Activated CD8-positive, alpha-beta memory T cell treated with anti-CD3 and anti-CD28 coated beads for 1 hour (primary cell): ENCODE measurements at places on chromosomes 3 and 15.

GRCh38 chr3:137866001-137866400, 101.9 kb downstream of the SOX14 start:
- DNase-seq, result no peak

DNA sequence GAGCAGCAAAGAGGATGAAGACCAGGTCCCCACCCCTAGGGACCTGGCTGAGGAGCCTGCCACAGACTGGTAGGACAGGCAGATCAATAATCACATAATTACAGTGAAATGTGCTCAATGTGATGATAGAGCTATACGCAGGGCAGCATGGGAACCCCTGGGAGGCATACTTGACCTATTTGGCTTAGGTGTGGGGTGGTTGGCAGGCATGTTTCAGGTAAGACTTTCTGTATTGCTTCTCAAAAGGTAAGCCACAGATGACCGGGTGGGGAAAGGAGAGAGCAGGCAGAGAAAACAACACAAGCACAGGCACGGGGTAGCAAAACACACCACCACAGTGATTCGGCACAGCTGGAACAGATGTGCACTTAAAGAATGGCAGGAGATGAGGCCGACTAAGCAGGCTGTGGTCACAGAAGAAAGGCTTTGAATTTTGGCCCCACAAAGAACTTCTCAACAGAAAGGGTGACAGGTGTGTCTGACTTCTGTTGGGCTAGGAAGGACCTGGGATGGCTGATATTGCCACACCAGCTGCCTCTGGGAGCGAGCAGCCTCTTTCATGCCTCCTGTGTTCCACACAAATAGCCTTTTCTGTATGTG, 64.1 kb downstream of the ABCC5 start:
- DNase-seq, result no peak

GRCh38 chr3:112531358-112531781, 30.4 kb downstream of the ATG3 start:
- DNase-seq, result no peak

GRCh38 chr3:172236771-172237742, 197.7 kb downstream of the FNDC3B start:
- DNase-seq, result no peak

GRCh38 chr3:64056606-64057180, 33.4 kb upstream of the PSMD6 start:
- no peak for DNase-seq

DNA sequence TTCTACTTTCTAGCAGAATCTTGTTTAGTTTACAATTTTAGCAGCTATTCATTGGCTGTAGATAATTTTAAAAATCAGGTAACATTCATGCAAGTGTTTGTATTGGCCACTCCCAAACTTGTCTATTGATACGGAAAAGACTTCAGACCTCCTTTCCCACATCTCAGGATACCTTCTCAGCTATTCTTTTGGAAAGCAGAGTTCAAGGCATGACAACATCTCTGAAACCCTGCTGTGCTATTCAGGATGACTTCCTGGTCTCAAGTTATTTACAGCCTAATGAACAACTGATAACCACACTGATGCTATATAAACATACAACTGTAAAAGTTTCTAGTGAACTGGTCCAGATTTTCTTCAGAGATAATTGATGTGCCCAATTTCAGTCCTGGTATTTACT, 55.8 kb downstream of the DZIP3 start:
- no peak for DNase-seq

- DNase-seq, result no peak
These were observed 116.7 kb downstream of the DLG1 start for GRCh38 chr3:197181741-197182140.

DNA sequence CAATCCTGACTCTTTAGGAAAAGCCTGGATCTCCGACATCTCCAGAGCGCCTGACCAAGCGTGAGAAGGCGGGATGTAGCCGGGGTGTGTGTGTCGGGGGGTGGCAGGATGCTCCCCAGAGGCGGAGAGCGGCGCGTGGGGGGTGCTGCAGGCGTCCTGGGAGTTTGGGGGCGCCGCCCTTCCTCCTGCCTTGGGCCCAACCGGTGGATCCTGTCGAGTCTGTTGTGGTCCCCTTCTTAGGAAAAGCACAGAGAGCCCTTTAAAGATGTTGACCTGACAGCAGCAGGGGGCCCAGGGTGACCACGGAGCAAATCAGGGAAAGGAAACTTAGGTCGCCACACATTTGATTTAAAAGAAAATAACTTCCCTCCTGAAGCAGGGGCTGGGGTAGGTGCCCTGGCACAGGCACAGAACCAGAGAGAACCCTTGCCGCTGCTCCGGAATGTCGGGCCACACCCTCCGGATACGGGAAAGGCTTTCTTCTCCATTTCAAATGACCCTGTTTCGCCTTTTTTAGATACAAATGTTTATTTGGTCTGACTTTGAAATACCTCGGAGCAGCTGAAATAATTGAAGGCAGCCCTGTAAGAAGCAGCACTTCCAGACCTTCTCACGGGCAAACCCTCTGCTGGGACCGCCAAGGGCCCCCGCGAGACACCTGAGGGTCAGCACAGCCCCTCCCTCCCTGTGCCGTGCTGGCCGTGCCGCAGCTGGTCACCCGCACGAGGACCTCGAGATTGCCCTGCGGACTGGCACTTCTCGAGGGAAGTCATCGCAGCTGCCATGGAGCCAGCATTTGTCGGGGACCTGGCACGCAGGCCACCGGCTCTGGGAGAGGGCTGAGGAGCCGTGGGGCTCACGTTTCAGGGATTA, 102.9 kb upstream of the KLF13 start:
- DNase-seq, result no peak

- DNase-seq, result no peak
These were observed 604.0 kb downstream of the PYDC2 start for GRCh38 chr3:192064959-192065358.

DNA sequence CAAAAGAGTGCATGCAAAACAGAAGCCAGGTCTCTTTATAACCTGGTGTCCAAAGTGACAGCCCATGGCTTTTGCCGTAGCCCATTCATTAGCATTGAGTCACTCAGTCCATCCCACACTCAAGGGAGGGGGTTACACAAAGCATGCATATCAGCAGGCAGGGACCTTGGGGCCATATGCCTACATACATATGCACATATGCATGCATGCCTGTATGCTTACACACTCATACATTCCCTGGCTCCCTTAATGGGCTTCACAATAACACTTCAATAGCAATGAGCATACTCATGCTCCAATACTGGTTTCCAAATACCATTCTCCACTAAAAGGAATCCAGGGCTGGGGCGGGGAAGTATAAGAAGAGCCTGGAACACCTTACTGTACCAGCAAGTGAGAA, 22.0 kb downstream of the TRPM1 start:
- DNase-seq, result no peak

- no peak for DNase-seq
These were observed 33.3 kb downstream of the PLD1 start for GRCh38 chr3:171776839-171777583.

DNA sequence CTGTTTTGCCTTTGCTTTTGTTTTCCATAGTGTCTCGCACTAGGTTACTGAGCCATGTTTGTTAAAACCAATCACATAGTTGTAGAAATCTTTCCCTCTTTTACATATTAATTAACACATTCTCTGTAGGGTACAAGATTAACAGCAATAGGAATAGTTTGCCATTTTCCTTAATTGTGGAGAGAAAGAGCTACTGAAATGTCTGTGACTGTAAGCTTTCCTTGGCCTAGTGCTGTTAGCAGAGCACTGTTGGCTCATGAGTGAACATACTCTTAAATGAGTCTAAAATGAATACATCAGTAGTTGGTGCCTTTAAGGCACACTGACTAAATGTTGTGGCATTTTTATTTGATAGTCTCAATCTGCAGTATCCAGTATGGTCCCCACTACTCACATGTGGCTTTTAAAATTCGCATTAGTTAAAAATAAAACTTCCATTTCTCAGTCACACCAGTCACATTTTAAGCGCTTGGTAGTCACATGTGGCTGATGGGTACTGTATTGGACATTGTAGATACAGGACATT, 28.2 kb downstream of the CHD2 start:
- DNase-seq, result no peak

DNA sequence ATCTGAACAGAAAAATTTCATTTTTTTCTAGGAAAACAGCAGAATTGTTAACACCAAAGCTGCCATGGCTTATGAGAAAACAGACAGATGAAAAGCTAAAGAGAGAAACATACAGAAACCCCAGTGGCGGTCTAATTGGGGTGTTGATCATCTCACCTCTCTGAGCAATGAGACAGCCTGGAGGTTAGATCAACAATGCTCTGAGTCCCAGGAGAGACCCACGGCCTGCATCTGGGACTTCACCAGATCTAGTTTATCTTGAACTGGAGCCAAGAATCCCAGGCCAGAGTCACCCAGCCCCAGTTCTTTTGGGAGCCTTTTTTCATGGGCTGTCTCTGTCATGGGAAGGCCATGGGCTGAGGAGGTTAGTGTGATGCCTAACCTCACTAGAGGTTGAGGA, 3.5 kb upstream of the GALNT15 start:
- no peak for DNase-seq

DNA sequence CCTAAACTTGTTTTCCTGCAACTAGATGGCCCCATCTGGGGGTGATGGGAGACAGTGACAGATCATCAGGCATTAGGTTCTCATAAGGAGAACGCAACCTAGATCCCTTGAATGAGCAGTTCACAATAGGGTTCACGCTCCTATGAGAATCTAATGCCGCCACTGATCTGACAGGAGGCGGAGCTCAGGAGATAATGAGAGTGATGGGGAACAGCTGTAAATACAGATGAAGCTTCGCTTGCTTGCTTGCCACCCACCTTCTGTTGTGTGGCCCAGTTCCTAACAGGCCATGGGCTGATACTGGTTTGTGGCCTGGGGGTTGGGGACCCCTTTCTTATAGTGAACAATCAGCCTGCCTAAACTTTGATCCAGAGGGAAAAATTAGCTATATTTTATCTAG, 15.2 kb upstream of the C3orf49 start:
- DNase-seq, result no peak

DNA sequence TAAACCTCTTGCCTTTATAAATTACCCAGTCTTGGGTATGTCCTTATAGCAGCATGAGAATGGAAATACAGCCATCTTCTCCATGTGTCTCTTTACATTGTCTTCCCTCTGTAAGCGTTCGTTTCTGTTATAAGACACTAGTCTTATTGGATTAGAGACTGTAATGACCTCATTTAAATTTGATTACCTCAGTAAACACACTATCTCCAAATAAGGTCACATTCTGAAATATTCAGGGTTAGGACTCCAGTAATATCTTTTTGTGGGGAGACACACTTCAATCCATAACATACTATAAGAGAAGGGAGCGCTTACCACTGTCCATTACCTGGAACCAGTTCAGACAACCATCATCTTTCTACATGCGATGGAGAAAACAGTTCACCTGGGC, 34.3 kb upstream of the CD47 start:
- DNase-seq, result no peak

DNA sequence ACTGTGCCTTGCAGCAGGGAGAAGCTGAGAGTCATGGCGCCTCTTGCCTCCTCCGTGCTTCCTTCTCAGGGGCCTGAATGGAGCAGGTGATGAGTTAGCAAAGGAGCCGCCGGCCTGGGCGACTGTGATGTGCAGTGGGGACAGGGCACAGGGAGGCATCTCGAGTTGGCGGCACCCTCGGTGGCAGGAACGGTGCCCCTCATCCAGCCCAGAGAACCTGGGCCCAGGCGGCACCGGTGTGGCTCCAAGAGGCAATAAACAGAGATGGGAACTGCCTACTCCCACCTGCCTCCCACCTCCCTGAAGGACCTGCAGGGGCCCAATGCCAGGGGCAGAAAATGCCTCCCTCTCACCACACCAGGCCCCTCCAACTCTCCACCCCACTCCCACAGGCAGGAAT, 6.2 kb downstream of the SLC41A3 start:
- no peak for DNase-seq

DNA sequence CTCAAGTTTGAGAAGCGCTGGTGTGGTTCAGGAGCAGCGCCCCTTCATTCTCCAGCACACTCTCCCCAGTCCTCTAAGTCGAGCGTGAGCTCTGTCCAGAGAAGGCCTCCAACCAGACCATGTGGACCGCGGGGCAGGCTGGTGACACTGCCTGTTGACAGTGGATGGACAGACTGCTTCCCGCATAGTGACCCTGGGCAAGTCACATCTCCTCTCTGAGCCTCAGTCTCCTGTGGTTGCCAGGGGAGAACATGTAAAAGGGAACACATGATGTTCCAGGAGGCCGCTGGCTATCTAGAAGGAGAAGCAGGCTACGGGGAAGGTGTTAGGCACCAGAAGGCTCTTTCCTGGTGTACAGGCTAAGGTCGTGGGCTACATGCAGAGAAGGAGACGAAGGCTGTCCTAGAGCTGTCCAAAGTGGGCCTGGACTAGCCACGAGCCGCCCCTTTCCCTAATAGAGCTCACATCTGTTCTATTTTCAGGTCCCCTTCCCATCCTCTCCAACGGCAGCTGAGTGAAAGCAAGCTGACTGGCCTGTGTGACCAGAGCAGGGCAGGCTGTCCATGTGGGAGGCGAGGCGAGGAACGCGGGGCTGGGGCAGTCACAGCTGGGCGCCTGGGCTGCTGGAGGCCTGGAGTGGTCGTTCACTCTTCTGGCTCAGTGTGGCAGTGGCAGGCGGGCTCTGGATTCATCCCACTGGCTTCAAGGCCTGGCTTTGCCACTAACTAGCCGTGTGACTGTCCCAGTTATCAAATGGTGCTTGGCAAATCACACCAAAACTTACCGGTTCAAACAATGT, 11.1 kb downstream of the ISG20 start:
- DNase-seq, result no peak

GRCh38 chr3:120850381-120851295, 57.4 kb upstream of the STXBP5L start:
- DNase-seq, result no peak

DNA sequence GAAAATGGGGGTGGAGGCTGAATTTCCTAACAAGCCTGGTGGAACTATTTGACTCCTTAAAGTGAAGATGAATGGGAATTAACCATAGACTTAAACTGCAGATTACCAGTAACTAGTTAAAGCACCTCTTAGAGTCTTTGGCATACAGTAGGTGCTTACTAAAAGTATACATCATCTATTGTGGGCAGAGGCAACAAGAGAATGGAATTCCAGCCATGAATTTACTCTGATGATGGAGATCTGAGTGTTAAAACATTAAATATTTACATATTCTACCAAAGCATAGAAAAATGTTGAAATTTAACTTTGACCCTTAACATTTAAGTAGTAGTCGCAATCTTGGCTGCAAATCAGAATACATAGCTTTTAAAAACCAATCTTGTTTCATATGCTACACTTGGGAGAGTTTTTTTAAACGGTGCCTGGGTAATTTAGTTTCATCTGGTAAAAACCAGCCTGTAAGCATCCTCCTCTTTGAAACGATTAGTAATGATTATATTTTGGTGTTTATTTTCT, 5.2 kb downstream of the UBA5 start:
- no peak for DNase-seq

- DNase-seq, result no peak
These were observed 16.2 kb upstream of the ITGA11 start for GRCh38 chr15:68447976-68448755.

GRCh38 chr3:139578783-139579182, 39.2 kb upstream of the RBP1 start:
- no peak for DNase-seq

GRCh38 chr3:172646439-172647015, 64.3 kb downstream of the NCEH1 start:
- no peak for DNase-seq

DNA sequence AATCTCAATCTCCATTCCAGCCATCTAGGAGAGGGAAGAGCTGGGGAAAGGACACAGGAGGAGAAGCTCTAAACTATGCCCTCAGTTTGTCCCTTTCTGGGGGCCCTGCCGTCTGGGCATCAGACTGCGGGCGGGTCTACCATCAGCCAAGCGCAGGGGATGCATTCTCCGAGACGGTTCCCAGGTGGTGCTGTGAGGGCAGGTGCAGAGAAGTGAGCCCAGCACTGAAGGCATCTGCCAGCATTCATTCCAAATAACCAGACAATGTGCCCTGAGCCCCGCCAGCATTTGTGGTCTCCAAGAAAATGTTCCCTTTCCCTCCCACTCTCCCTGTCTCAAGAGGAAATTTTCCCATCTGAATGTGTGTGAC, 265.7 kb downstream of the XXYLT1 start:
- no peak for DNase-seq
